Parietal lobe (tissue), 2 donors: ENCODE measurements at places on chromosomes 7 and 10. TPM values are rescaled to one million over a fixed set of nuclear protein-coding genes. Genes with fewer than 3 reads are reported as not detected.

RBM20 gene
- total RNA-seq, result 2.5 TPM

PMPCB gene
- total RNA-seq, result 76.1 TPM

CYP2C9 gene
- not detected for total RNA-seq

TWIST1 gene
- total RNA-seq, result not detected

OR2A1 gene
- total RNA-seq, result not detected

ADCYAP1R1 gene
- 65.4 TPM for total RNA-seq

ADARB2 gene
- 8.8 TPM for total RNA-seq

SH2D4B gene
- total RNA-seq, result 1.6 TPM

ZNF775 gene
- 10.0 TPM for total RNA-seq

LEP gene
- total RNA-seq, result not detected

TFR2 gene
- 6.6 TPM for total RNA-seq

DDX21 gene
- total RNA-seq, result 36.6 TPM

WEE2 gene
- 1.3 TPM for total RNA-seq

PPP2R2D gene
- 66.7 TPM for total RNA-seq

PSTK gene
- 13.5 TPM for total RNA-seq

CLCN1 gene
- not detected for total RNA-seq

INHBA gene
- total RNA-seq, result 21.0 TPM

UBE2D4 gene
- 14.7 TPM for total RNA-seq

DDC gene
- not detected for total RNA-seq

GNAI1 gene
- total RNA-seq, result 164 TPM

FAM241B gene
- total RNA-seq, result 8.1 TPM

WNT8B gene
- total RNA-seq, result 0.31 TPM

TMEM229A gene
- total RNA-seq, result 0.31 TPM

BRAT1 gene
- 25.0 TPM for total RNA-seq

TMEM184A gene
- not detected for total RNA-seq

MAT1A gene
- total RNA-seq, result not detected

ITPRID1 gene
- total RNA-seq, result 5.3 TPM

CUL2 gene
- total RNA-seq, result 36.3 TPM

HTR7 gene
- total RNA-seq, result 16.3 TPM

NRF1 gene
- total RNA-seq, result 42.9 TPM

ITIH5 gene
- 12.2 TPM for total RNA-seq

AKR1C4 gene
- total RNA-seq, result not detected

SORCS1 gene
- 64.2 TPM for total RNA-seq

PON1 gene
- not detected for total RNA-seq

DYNC1I1 gene
- 197 TPM for total RNA-seq

TMEM225B gene
- total RNA-seq, result not detected

PNLIPRP2 gene
- total RNA-seq, result not detected

CALML3 gene
- not detected for total RNA-seq

SFTPA1 gene
- total RNA-seq, result not detected

BHLHA15 gene
- 10.3 TPM for total RNA-seq

ASZ1 gene
- not detected for total RNA-seq

JAKMIP3 gene
- total RNA-seq, result 7.8 TPM

OR2A5 gene
- total RNA-seq, result not detected

MRLN gene
- 1.3 TPM for total RNA-seq

NUTM2D gene
- 11.9 TPM for total RNA-seq

PVRIG gene
- not detected for total RNA-seq

ALOX5 gene
- total RNA-seq, result 2.8 TPM

DENND2A gene
- total RNA-seq, result 29.4 TPM

PRRT4 gene
- 2.5 TPM for total RNA-seq

AKR1C2 gene
- total RNA-seq, result 22.8 TPM

GPR85 gene
- total RNA-seq, result 156 TPM

SMARCD3 gene
- total RNA-seq, result 154 TPM

ANXA8L1 gene
- not detected for total RNA-seq

CRYGN gene
- total RNA-seq, result not detected
